ENCODE measurements at places on chromosomes 3 and 15. TPM values are rescaled to one million over a fixed set of nuclear protein-coding genes. Genes with fewer than 3 reads are reported as not detected.

The KBTBD13 gene
- not detected for total RNA-seq

The NEDD4 gene
- 35.7 TPM for total RNA-seq

The AHSG gene
- not detected for total RNA-seq

The IGSF11 gene
- 51.5 TPM for total RNA-seq

The LYZL4 gene
- not detected for total RNA-seq

The WDR49 gene
- total RNA-seq, result 1.1 TPM

The MYL3 gene
- 11.8 TPM for total RNA-seq

The GRAMD2A gene
- total RNA-seq, result 0.66 TPM

The ZNF860 gene
- 4.7 TPM for total RNA-seq

The CCR9 gene
- total RNA-seq, result not detected

The SLC51A gene
- total RNA-seq, result 0.77 TPM

The REC114 gene
- not detected for total RNA-seq

The CNTN4 gene
- 98.5 TPM for total RNA-seq

The ZNF385D gene
- 35.0 TPM for total RNA-seq

The RBP2 gene
- total RNA-seq, result not detected

The ZDHHC23 gene
- total RNA-seq, result 6.2 TPM

The GOLGA6L1 gene
- total RNA-seq, result not detected

The ELP6 gene
- 26.4 TPM for total RNA-seq

The ZCWPW2 gene
- 2.6 TPM for total RNA-seq

The STAC gene
- total RNA-seq, result 13.7 TPM

The NOX5 gene
- 0.55 TPM for total RNA-seq

The BNC1 gene
- total RNA-seq, result 1.1 TPM

The CSPG5 gene
- 81.9 TPM for total RNA-seq

The PFN2 gene
- total RNA-seq, result 222 TPM

The PCSK6 gene
- 48.1 TPM for total RNA-seq

The CPB1 gene
- total RNA-seq, result 6.6 TPM

The BBX gene
- total RNA-seq, result 105 TPM

The FBXW12 gene
- total RNA-seq, result not detected

The UBE2Q2 gene
- total RNA-seq, result 53.4 TPM

The MKRN3 gene
- total RNA-seq, result 34.4 TPM

The LEO1 gene
- total RNA-seq, result 45.1 TPM

The LDHAL6B gene
- not detected for total RNA-seq

The SLC12A1 gene
- 2.1 TPM for total RNA-seq

The GABRA5 gene
- total RNA-seq, result 1.6 TPM

The CSNK1G1 gene
- total RNA-seq, result 42.1 TPM

The UBA7 gene
- total RNA-seq, result 28.0 TPM

The CPN2 gene
- not detected for total RNA-seq

The FGF12 gene
- total RNA-seq, result 13.0 TPM

The GPR62 gene
- 0.27 TPM for total RNA-seq

The LRRN1 gene
- total RNA-seq, result 61.6 TPM

The CLASP2 gene
- 556 TPM for total RNA-seq

The DZIP1L gene
- total RNA-seq, result 43.1 TPM

The ACAN gene
- total RNA-seq, result 44.0 TPM

The IMPG2 gene
- 221 TPM for total RNA-seq

The SPINK8 gene
- total RNA-seq, result not detected

The ZBTB47 gene
- total RNA-seq, result 22.9 TPM

The TEX9 gene
- 43.3 TPM for total RNA-seq

The GABPB1 gene
- 62.3 TPM for total RNA-seq

The VEPH1 gene
- total RNA-seq, result 10.5 TPM

The COL6A5 gene
- 0.16 TPM for total RNA-seq

The TICRR gene
- total RNA-seq, result 2.4 TPM

The XCR1 gene
- not detected for total RNA-seq

The AP3B2 gene
- 30.6 TPM for total RNA-seq

The WNT5A gene
- 39.0 TPM for total RNA-seq

Data from camera-type eye (tissue), 1 donor.